Thymus (tissue), 14 donors: ENCODE measurements at places on chromosomes 16 and 17. TPM values are rescaled to one million over a fixed set of nuclear protein-coding genes. Genes with fewer than 3 reads are reported as not detected.
A peak's percentile ranks its signal among the peaks of the same experiment; 100 is the strongest.

DNA sequence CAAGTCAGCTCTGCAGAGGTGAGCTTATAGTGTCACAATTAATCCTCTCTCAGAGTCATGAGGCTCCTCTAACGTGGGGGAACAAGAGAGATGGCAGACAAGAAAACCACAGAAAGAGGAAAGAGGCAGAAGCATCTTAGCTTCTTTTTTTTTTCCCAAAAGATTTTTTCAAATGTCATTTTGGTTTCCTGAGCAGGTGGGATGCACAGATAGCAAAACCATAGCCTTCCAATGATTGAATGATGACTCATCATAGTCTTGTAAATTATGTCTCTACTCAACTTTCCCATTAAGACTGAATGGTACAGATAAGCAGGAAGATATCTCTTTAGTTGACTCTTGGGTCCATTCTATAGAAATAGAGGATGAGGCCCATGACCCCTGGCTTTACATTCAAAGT is 162.8 kb upstream of the ZFHX3 start:
- no peaks in the 10 kb centered on the region for H3K27me3 ChIP-seq
- DNase-seq, result no peak
- H3K27ac ChIP-seq, result no peak overlapping the region
- H3K36me3 ChIP-seq, result no peaks in the 10 kb centered on the region
- no peaks in the 10 kb centered on the region for H3K4me1 ChIP-seq

DNA sequence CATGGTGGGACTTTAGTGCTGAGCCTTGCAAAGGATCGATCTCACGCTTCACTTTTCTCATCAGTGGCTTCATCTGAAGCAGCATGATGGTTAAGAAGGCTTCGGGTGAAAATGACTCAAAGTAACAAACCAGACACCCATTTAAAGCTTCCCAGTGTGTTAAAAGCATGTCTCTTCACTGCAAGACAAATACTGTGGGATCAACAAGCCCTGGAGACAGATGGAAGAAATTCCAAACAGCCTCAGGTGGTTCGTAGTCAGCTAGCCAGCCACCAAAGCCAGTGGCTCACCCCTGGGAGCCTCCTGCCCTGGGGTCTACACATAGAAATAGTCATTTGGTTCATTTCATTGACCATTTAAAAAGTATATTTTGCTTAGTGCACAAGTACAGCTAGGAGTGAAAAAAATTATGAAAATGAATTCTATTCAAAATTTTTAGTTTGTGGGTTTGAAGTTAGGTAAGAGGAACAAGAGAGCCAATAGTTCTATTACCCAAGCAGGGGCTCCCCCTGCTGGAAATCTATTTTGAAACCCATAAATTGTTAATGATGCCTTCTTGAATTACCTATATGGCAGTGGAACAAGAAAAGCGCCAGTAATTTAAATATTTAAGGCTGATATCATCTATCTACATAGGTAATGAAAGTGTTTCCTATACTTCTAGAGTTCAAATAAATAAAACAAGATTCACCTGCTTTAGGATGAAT is 51.6 kb downstream of the PMP22 start:
- DNase-seq, result peak; percentile 11
- no peaks in the 10 kb centered on the region for H3K27me3 ChIP-seq
- no peak overlapping the region for H3K4me3 ChIP-seq
- H3K4me1 ChIP-seq, result no peaks in the 10 kb centered on the region

DNA sequence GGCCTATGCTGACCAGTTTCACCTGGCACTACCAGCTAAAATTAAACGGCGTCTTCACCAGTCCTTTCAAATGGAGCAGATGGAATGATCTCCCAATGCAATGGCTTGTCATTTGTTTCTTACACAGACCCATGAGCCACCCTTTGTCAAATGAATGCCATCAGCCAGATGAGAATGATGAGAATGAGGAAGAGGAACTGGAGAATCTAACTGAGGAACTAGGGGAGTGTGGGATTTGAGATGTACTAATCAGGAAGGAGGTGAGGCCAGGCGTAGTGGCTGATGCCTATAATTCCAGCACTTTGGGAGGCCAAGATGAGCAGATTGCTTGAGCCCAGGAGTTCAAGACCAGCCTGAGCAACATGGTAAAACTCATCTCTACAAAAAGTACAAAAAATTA is 116.4 kb downstream of the HS3ST3A1 start:
- DNase-seq, result no peak
- H3K27ac ChIP-seq, result no peak overlapping the region
- H3K4me3 ChIP-seq, result no peak overlapping the region
- H3K4me1 ChIP-seq, result no peaks in the 10 kb centered on the region

DNA sequence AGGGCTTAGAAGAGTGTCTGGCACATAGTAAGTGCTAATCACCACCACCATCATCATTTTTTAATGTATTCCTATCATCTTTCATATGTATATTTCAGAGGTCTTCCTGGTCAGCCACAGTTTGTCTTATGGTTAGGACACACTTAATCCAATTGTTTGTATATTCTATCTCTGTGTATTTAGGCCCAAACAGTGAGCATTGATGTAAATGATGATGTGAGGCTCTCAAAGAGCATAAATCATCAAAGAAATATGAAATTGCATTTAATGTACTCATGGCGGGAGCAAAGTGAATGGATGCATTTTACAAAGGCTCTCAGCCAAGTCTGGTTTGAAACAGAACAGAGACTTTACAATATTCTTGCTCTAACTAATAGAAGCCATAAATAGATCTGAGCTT is 24.1 kb upstream of the MPHOSPH6 start:
- no peaks in the 10 kb centered on the region for H3K36me3 ChIP-seq
- H3K4me1 ChIP-seq, result peaks cover 2% of the 10 kb centered on the region
- no peak overlapping the region for H3K27ac ChIP-seq
- no peak overlapping the region for H3K4me3 ChIP-seq
- no peaks in the 10 kb centered on the region for H3K27me3 ChIP-seq

DNA sequence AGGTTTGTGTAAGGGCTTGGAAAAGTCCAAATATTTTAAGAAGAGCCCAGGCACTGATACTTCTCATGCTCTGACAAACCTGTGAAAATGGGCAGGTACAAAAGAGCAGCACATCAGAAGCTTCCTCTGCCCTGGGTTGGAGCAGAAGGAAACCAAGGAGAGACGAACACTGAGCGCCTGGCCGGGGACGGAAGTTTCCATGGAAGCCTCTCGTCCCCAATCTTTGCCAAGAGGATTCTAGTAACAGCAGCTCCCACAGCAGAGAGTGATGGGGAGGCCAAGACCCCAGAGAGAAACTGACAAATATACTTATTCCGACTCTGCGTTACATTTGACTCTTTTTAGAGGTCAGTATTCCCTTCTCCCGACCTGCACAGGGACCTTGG is 268.5 kb downstream of the C16orf95 start:
- no peaks in the 10 kb centered on the region for H3K27me3 ChIP-seq
- no peak overlapping the region for H3K27ac ChIP-seq
- no peak for DNase-seq
- H3K36me3 ChIP-seq, result no peaks in the 10 kb centered on the region

DNA sequence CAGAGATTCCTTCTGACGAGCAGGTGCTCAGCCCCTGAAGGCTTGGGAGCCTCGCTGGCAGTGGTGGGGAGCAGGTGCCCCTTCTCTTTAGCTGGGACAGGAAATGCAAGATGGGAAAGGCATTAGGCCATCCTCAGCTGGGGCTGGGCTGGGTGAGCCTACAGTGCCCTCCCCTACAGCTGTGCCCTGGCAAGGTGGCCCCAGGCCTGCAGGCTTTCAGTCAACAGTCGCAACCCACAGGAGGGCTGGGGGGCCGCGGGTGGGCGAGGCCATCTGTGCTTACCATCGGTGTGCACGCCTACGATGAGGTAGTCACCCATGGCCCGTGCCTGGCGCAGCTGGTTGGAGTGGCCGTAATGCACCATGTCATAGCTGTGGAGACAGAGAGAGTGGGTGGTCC is 2.0 kb downstream of the PCYT2 start:
- H3K4me1 ChIP-seq, result peaks cover 11% of the 10 kb centered on the region
- H3K36me3 ChIP-seq, result peaks cover 54% of the 10 kb centered on the region
- no peak overlapping the region for H3K27ac ChIP-seq
- no peaks in the 10 kb centered on the region for H3K27me3 ChIP-seq
- H3K4me3 ChIP-seq, result no peak overlapping the region
- no peak for DNase-seq

- no peak for DNase-seq
- H3K4me1 ChIP-seq, result no peaks in the 10 kb centered on the region
- H3K27ac ChIP-seq, result no peak overlapping the region
- H3K36me3 ChIP-seq, result peaks cover 74% of the 10 kb centered on the region
- no peaks in the 10 kb centered on the region for H3K27me3 ChIP-seq
Measured at GRCh38 chr17:81272616-81273015, 22.5 kb downstream of the SLC38A10 start.

DNA sequence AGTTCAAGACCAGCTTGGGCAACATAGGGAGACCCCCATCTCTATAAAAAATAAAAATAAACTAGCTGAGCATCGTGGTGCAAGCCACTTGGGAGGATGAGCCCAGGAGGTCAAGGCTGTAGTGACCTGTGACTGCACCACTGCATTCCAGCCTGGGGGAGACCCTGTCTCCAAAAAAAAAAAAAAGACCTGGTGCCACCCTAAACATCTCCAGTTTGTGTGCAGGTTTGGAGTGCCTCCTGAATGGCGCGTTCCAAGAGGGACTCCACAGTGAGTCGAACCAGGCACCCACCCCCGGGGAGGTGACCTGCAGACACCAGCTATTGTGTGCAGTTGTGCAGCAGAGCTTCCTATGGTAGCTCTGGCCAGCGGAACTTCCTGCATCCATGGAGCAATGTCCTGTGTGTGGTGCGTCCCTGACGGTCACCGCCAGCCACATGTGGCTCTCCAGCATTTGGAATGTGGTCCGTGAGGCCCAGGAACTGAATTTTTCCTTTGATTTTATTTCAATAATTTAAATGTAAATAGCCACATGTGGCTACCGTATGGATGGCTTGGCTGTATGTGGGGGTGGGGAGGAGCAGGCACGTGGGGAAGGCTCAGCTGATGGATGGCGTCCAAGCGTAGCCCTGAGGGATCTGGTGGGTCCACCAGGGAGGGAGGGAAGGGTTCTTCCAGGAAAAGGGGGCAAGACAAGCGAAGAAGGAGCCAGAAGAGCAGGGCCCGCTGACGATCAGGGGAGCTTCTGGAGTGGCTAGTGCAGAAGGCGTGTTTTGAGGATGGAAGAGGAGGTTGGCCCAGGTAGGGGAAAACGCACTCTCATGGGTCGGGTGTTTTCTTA is 107.1 kb upstream of the GSE1 start:
- no peak for DNase-seq
- H3K27ac ChIP-seq, result no peak overlapping the region
- no peaks in the 10 kb centered on the region for H3K27me3 ChIP-seq
- peaks cover 10% of the 10 kb centered on the region for H3K4me1 ChIP-seq

DNA sequence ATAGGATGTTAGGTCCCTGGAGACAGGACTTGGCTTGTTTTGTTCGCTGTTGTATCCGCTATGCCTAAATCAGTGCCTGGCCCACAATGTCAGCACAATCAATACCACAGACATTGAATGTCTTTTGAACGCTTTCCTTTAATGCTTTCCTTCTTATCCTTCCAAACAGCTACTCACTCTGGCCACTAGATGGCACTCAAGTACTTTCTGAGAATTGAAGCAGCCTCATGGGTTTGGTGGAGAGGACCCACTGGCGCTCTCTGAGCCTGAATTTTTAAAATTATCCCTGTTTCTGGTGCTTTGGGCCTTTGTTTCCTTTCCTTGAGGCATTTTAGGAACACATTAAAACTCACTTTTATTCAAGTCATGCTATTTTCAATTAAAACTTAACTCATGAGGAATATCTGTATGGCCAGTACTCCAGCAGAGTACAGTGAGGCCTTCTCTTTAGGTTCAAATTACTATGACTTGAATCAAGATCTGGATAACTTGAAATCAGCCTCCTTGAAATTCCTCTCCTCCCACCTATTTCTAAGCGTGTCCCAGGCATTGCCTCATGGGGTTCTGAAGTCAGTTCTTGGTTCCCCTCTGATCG is 3.2 kb upstream of the NLRP1 start:
- no peaks in the 10 kb centered on the region for H3K27me3 ChIP-seq
- H3K4me1 ChIP-seq, result peaks cover 10% of the 10 kb centered on the region
- H3K4me3 ChIP-seq, result no peak overlapping the region

DNA sequence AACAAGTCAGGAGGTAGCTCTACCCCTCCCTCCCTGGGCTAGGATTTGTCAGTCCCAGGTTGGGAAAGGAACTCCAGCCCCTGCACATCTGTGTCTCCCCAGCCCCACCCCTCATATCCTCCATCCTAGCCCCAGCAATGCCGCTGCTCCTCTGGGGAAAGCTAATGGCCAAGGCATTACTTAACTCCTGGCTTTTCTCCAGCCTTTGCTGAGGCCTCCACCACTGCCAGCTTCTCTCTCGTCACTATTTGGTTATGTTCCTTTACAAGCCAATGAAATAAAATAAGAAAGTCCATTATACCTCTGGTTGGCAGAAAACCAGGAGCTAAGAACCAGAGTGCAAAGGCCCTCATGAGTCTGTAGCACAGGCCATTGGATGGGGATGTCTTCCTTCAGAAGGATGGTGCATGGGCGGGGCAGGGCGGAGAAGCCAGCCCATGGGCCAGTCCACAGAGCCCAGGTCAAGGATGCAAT is 171.0 kb downstream of the CCDC182 start:
- no peak overlapping the region for H3K4me3 ChIP-seq
- H3K27me3 ChIP-seq, result no peaks in the 10 kb centered on the region
- peaks cover 33% of the 10 kb centered on the region for H3K36me3 ChIP-seq
- no peak overlapping the region for H3K27ac ChIP-seq

DNA sequence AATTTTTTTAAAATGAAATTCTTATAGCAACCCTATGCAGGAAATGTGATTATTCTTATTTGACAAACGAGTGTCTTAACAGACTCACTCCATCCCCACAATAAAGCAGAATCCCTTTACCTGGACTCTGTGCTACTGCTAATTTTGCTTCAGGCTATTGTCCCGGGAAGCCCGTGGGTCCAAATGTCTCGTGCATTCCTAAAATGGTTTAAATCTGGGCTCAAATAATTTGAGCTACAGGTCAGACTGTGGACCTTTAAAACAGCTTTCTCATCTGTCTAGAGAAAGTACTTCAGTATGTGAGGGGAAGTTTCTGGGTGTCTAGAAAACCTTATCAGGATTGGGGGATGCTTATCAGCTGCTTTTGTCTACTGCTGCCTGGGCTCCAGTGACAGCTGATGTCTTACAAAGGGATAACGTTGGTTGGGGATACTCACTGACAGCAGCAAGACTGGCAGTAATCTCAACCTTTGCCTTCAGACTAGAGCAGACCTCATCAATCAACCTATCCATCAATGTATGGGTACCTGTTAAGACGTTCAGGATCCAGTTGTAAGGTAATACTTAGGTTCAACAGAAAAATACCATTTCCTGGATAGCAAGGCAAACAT is 197.9 kb upstream of the CDH11 start:
- no peak for DNase-seq
- no peak overlapping the region for H3K4me3 ChIP-seq
- H3K27ac ChIP-seq, result no peak overlapping the region
- no peaks in the 10 kb centered on the region for H3K27me3 ChIP-seq
- no peaks in the 10 kb centered on the region for H3K36me3 ChIP-seq

- H3K4me1 ChIP-seq, result no peaks in the 10 kb centered on the region
- no peaks in the 10 kb centered on the region for H3K36me3 ChIP-seq
- H3K27me3 ChIP-seq, result no peaks in the 10 kb centered on the region
- no peak overlapping the region for H3K4me3 ChIP-seq
- no peak for DNase-seq
- H3K27ac ChIP-seq, result no peak overlapping the region
Measured at GRCh38 chr17:5701381-5701780, 117.1 kb upstream of the NLRP1 start.

The PGAP6 gene
- total RNA-seq, result 22.1 TPM

The TUBD1 gene
- total RNA-seq, result 10.7 TPM

The RCVRN gene
- total RNA-seq, result under 0.01 TPM

The NAT9 gene
- 17.8 TPM for total RNA-seq

The NHERF1 gene
- total RNA-seq, result 49.5 TPM

The RPUSD1 gene
- total RNA-seq, result 16.9 TPM
